ENCODE measurements at places on chromosomes 1 and 21.
A peak's percentile ranks its signal among the peaks of the same experiment; 100 is the strongest.

DNA sequence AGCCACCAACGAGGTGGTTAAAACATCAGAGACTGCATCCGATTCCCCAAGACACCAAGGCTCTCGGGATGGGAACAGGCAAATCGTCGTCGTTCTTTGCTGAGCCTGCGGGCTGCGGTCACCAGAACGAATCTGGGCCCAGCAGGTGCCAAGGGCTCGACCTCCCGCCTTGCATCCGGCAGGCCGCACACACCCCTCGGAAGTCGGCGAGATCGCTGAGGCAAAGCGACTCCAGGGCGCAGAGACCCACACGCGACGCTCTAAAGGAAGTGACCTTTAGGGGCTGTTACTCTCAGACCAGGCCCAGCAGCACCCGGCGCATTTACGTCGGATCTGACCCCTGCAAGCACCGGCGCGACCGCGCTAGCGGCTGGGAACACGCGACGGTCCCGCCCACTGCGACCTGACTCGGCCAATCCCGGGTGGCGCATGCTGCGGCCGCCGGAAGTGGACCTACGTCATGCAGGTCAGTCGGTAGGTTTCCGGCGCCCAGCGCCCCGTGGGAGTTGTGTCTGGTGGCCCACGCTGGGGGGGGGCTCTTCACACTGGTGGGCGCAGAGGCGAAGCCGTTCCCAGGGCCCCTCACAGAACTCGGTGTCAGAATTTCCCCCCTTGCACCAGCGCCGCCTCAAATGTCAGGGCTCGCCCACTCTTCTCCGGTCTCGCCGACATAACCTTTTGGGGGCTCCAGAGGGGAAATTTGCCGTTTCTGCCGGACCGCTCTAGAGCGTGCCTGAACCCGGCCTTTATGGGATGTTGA lies 7.5 kb upstream of the PARK7 start:
- DNase-seq, result peak; percentile 64

GRCh38 chr1:101288491-101288944 lies 51.7 kb downstream of the S1PR1 start:
- peak; percentile 27 for DNase-seq

- DNase-seq, result no peak
Observed at GRCh38 chr1:61182049-61182448, 99.7 kb downstream of the NFIA start.

DNA sequence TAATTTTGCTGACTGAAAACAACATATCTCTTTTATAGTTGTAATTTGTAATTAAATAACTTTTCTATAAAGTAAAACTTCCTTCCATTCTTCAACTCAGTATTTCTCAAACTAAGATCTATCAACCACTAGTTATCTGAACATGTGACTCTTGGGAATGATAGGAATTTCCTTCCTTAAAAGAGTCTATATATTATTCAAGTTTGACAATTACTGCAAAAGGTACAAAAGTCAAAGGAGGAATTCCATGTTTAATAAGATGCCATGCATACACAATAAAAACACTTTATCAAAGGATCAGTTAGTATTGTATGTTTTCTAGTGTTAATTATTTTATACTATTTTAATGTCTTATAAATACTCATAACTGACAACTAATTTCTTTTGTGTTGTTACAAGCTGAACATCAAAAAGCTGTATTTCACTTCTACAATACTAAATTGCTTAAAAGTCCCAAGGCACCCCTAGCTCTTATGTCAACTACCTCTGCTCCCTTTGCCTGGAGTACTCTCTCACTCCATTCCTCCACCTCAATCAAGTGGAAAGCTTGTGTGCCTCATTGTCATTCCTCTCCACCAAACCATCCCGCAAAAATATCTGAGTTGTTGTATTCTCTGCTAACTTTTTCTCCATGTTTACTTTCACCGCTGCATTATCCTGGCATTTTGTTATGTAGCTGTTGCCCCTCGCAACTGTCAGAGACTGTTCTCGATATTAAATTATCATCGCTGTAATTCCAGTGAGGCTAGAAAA lies 67.9 kb downstream of the SLC44A5 start:
- no peak for DNase-seq

- no peak for DNase-seq
Observed at GRCh38 chr1:224780736-224781135, 148.7 kb upstream of the DNAH14 start.

GRCh38 chr1:155137154-155137949 lies 1.7 kb downstream of the SLC50A1 start:
- DNase-seq, result no peak

GRCh38 chr1:235203428-235203827 lies 42.4 kb upstream of the RBM34 start:
- no peak for DNase-seq

GRCh38 chr1:235933017-235933765 lies 66.5 kb upstream of the LYST start:
- no peak for DNase-seq

DNA sequence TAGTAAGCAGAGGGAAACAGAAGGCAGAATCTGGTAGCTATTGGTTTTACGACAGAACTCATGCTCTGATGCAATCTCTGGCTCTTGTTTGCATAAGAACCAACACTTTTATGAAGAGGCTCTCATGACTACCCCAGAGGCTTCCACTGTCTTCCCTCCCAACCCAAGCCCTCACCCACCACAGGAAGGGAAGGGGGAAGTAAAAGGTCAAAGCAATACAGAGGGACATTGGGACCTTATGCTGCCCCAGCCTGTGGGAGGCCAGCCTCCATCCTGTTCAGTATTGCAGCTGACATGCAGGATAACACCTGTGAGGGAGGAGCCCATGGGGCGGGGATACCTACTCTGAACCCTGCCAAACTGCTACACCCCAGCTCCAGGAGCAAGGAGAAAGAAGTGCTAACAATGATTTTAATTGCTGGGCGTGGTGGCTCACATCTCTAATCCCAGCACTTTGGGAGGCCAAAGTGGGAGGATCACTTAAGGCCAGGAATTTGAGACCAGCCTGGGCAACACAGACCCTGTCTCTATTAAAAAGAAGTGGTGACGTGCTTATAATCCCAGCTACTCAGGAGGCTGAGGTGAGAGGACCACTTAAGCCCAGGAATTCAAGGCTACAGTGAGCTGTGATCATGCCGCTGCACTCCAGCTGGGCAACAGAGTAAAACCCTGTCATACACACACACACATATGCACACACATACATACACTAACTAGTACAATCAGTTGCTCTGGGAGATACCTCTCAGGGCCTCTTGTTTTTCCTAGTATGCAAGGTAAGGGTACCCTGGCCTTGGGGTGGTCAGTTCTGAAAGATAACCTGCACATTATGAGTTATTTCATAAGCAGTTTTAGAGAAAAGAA lies 9.5 kb downstream of the MR1 start:
- no peak for DNase-seq

DNA sequence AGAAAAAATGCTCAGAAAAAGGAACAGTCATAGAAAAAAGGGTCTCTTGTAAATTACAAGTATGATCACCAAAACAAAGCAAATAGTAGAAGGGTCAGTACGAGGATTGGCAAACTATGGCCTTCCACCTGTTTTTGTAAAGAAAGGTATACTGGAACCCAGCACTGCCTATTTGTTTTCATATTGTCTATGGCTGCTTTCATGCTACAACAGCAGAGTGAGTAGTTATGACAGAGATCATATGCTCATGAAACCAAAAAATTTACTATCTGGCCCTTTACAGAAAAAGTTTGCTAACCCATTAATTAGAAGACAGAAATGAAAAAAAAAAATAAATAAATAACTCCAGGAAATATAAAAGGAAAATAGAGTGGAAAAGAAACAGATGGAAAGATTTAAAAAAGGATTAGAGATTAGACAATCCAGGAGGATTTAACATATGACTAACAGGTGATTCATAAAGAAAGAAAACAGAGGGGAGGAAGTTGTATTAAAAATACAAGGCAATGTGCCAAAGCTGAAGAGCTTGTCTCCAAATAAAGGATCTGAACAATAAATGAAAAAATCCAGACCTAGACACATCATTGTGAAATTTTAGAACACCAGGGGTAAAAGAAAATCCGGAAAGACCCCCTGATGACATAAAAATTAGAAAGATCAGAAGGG lies 108.5 kb upstream of the SERTAD4 start:
- no peak for DNase-seq

- no peak for DNase-seq
Observed at GRCh38 chr1:151720554-151720953, 768 bp upstream of the RIIAD1 start.

- DNase-seq, result no peak
Observed at GRCh38 chr1:155871390-155871789, 12.0 kb downstream of the SYT11 start.
